ENCODE measurements at places on chromosomes 11 and 22.

GRCh38 chr11:119100246-119100970 is 1.2 kb downstream of the DPAGT1 start:
- no peak for DNase-seq

- no peak for DNase-seq
These were observed 22.6 kb downstream of the ETS1 start for GRCh38 chr11:128564642-128565245.

GRCh38 chr22:41782316-41782715 is 18.2 kb upstream of the CCDC134 start:
- no peak for DNase-seq

GRCh38 chr11:41845066-41845465 is 385.6 kb upstream of the LRRC4C start:
- DNase-seq: no peak

GRCh38 chr22:47036936-47037485 is 274.6 kb downstream of the TBC1D22A start:
- no peak for DNase-seq

DNA sequence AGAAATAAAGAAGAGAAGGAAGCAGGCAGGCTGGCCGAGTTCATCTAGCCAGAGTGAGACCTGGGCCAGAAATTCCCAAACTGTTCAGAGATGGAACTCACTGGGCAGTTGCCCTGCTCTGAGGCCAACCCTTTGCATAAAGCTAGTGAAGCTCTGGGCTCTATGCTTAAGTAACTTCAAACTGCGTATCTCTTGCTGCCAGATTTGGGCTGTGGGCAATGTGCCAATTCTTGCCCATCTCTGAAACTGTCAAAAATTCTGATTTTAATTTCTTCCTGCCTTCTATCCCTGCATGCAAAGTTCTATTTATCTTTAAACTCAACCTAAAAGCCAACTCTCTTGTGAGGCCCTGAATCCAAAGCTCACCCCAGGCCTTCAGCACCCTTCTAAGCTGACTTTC is 36.2 kb upstream of the HEPHL1 start:
- DNase-seq: peak; percentile 8

DNA sequence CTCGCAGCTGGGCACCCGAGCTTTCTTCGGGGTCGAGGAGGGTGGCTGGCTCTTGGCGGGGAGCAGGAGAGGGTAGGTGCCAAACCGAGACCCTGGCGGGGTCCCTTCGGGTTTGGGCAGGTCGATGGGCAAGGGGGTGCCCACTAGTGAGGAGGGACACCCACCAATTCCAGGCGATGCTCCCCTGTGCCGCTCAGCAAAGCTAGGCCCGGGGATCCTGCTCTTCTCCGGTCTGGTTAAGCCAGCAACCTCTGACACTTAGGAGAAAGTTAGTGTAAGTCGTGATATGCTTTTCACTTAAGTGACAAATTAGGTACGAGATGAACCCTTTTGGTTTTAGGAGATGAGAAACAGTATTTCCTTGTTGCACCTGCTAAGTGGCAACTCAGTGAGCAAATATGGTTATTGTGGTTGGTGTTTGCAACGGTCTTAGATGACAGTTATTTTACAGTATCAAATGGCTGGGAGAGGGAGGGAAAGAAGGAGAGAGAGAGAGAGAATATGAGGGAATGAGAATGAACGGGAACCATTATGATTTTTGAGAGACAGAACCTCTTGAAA is 565 bp downstream of the NUCB2 start:
- DNase-seq: peak; percentile 78

DNA sequence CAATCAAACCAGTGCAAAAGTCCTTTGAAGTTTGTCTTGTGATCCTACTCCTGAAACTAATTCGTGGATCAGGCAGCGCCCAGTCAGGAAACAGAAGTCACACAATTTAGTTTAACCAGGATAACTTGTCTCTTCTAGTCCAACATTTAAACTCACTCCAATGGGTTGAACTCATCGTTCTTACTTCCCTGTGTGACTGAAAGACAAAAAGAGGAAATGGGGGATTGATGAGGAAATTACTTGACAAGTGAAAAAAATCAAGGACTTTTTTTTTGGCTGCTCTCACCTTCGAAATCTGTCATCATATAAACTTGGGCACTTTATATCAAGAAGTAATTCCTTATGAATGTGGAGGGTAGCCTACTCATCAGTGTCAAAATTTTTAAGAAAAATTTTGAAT is 78.4 kb downstream of the HSD17B12 start:
- DNase-seq: no peak

DNA sequence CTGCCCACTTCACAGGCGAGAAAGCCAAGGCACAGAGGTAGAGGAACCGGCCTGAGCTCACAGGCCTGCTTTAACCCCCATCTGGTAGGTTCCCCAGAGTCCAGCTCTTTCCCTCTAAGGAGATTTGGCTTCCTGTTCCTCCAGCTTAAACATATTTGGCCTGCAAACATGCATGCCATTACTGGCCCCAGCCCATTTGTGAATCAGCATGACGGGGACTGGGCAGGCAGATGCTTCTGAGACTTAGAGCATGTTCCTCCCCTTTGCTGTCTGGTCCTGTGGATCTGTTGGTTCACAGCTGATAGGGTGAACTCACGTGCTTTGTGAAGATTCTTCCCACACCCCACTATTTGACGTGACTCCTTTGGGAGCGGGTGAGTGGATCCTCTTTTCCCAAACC is 12.6 kb downstream of the CHST1 start:
- peak; percentile 36 for DNase-seq

DNA sequence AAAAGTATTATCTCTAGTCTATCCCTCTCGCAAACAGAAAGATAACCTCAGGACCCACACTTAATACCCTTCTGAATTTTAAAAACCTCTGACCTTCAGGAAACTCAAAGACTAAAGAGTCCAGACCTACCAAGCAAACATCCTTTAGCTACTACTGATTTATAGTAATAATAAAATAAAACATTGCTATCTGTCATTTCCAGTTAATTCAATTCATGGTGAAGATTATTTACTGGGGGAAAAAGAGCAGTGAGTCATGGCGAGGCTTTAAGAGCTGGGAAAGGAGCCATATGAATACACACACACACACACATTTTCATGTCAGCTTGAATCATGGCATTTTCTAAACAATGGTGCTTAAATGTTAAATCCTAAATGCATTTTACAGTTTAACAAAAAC is 87.1 kb downstream of the FAM76B start:
- DNase-seq: peak; percentile 81

DNA sequence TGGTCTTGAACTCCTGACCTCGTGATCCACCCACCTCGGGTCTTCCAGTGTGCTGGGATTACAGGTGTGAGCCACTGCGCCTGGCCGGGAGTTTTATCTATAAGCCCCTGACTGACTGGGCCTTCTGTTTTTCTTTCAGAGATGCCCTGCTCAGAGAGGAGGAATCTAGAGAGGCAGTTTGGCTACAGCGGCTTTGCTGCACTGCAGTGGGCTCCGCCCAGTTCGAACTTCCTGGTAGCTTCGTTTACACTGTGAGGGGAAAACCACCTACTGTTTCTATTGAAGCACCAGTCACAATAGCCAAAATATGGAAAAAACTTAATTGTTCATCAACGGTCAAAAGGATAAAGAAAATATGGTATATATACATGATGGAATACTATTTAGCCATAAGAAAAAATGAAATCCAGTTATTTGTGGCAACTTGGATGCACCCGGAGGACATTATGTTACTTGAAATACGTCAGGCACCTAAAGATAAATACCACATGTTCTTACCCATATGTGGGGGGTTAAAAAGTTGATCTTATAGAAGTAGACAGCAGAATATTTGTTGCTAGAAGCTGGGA is 31.9 kb upstream of the FAM181B start:
- DNase-seq: no peak

DNA sequence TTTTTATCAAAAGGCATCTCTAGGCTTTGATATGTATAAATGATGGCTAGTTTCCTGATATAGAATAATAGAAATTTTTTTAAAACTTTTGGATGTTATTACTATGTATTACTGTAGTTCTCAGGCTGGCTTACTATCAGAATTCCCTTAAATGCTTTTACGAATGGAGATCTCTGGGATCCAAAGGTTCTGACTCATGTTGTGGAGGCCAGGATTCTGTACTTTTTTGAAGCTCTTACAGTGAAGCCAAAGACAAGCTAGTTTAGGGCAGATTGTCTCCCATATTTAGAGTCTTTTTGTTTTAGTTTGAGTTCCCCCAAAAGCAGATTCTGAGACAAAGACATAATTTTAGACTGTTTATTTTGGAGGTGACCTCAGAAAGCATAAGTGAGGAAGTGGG is 265.9 kb upstream of the SESN3 start:
- DNase-seq: peak; percentile 48

- DNase-seq: no peak
These were observed 854 bp downstream of the ABCC8 start for GRCh38 chr11:17475666-17476316.

DNA sequence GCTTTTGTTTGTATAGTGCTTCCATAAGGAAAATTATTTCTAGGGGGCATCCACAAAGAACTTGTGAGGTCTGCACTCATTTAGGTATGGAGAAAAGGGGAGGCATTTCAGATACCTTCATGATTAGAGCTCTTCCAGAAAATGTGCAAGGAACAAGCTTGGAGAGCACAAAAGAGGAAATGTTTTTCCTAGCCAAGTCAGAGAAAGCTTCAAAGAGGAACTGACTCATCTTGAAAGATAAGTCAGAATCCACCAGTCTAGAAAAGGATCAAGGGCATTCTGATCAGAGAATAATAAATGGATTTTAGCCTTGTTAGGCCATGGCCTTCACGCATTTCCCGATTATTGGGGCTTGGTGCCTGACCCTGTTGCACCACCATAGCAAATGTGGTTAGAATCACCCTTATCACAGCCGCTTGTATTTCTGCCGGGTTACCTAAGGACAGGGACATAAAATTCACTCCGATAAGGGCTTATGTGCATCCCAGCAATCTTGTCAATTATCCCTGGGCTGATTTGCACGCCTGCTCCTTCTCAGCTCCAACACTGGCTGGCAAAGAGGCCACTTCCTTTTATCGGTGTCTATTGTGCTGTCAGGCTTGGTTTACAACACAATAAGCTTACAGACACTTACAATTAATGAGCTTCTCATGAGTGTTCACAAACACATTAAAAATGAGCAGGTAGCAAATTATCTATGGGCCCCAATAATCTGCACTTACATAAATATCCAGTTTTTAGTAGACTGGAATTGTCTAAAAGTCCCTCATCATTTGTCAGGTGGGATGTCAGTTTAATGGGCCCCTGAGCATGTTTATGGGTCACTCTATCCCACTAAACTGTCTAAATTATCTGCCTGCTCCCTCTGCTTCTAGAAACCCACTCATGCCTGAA is 613.5 kb downstream of the SOX6 start:
- no peak for DNase-seq

- peak; percentile 81 for DNase-seq
These were observed 1.2 kb upstream of the CASTOR1 start for GRCh38 chr22:30290342-30291057.

DNA sequence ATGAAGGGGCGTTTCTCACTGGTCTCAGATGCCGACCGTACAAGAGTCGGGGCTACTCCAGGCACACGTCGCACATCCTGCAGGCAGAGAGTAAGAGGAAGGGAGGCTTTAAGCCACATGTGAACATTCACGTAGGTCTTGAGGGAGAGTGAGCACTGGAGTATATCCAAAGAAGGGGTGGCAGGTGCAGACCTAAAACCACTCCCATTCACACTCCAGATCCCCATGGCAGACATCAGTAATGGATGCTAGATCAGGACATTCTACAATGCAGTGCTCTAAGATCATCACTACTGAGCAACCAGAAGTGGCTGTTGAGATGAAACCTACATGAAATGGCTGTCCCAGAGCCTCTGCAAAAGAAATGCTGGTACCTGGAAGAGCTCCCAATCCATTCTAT is 39.0 kb downstream of the WT1 start:
- DNase-seq: no peak

GRCh38 chr11:122882857-122883645 is 492 bp downstream of the JHY start:
- DNase-seq: peak; percentile 80

DNA sequence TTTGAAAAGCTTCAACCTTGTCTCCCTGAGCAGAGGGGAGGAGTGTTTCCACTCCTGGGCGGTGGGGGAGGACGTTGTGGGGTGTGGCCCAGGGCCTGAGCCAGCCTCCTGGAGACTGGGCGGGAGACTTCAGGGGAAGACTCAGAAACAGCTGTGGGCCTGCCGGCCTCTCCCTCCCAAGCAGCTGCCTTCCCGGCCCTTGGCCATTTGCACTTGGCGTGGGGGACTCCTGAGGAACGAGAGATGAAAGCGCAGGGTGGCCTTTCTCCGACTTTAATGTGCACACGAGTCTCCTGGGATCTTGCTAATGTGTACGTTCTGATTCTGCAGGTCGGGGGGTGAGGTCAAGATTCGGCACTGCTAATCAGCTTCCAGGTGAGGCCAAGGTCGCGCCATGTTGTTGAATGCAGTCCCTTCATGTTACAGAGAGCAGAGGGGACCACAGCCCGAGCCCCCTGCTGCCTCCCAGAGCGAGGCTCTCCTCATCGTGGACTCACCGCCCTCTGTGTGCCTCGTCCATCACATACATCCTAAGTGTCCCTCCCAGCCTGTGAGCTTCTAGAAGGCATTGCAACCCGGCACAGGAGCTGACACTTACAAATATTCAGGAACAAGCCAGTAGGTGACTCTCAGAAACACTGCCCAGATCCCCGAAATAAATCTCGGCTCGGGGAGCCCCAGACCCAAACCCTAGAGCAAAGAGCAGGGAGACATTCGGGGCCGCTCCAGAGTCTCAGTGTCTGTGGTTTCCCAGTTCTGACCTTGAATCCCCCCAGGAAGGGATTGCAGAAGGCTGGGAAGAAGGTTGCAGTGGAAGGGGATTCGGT is 7.7 kb downstream of the LIF start:
- DNase-seq: peak; percentile 88

DNA sequence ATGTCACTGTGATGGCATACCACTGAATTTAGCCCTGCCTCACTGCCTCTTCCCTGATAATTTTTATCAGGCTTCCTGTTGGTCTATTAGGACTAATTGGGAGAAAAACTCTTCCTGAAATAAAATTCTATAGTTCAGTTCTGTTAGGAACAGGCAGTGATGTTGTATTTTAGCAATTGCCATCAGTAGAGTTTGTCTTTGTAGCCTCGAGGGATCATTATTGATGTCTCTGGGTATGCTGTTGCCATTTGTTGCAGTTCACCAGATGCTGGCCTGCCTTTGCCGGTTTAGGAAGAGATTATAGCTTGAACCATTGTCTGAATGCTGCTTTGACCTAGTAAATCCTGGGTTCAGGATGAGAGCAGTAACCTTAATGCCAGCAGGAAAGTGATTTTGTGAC is 41.0 kb downstream of the KDM2A start:
- no peak for DNase-seq

DNA sequence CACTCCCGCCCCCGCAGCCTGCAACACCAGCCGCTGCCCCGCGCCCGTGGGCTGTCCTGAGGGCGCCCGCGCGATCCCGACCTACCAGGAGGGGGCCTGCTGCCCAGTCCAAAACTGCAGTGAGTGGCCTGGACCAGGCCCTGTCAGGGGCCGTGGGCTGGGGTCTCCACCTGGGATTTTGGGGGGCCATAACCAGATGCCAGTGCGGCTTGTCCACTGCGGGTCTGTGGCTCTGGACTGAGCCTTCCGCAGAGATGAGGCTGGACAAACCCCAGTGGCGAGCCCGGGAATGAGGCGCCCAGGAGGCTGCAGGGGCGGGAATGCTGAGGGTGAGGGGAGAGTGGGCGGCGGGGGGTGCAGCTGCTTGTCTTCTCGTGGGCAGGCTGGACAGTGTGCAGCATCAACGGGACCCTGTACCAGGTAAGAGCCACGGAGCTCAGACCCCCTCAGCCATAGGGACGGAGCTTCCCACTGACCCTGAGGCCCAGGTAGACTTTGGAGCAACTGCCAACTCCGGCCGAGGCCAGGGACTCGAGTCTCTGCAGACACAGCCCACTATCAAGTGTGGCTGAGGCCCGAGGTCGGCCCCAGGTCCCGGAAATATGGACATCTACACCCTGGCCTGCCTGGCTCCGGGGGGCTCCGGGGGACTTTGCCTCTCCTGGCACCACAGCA is 24.8 kb upstream of the MUC5B start:
- DNase-seq: no peak
